ENCODE measurements at places on chromosomes 7 and 10.

DNA sequence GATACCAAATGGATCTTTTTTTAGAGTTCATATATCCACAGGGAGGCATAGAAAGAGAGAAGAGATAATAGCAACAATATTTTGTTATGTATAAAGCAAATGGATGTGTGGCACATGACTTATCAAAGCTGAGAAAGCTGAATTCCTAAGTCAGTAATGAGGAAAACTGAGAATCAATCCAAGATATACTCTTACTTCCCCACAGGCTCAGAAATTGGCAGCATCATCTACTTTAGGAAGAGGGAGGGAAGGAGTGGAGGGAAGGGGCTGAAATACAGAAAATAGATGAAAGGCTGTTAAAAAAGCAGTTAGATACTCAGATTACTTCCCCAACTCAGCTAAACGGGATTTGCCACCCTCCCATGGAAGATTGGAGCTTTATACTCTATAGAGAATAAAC lies 63.5 kb downstream of the SRI start:
- no peak for DNase-seq

DNA sequence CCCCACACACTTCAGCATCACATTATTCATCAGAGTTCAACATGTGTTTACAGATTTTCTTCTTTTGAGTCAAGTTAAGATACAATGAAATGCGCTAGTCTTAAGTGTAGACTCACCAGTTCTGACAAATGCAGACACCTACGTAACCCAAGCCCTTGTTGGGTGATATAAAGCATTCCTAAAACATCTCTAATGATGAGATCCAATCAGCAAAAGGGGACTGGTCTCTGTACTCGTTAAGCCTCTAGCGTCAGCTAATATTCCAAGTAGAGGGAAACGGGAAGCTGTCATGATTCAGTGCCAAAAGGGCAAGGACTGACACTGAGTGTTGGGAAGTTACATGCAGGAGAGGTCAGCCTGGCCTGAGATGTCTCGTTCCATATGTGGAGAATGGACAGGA lies 38.7 kb upstream of the TRIL start:
- no peak for DNase-seq

DNA sequence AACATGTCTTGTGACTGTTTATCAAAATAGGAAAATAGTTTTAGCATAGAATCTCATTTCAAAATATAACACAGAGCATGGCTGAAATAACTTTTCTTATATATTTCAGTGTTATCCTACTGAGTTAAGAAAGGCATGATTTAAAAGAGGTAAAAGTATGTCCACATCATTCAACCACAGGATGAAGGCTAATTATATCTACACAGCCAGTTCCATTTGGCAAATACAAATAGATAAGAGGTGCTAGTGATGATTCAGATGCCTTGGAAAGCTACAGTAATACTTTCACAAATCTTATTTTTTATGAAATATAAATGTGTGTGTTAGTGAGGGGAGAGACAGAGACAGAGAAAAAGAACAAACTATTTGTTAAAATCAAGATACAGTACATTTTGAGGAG lies 42.9 kb upstream of the PCDH15 start:
- DNase-seq = no peak

- DNase-seq = no peak
Observed at GRCh38 chr7:156002362-156003066, 190.3 kb upstream of the SHH start.
